Activated CD4-positive, CD25-positive, alpha-beta regulatory T cell treated with anti-CD3 and anti-CD28 coated beads, Interleukin-2, amount 50 U/mL, for 24 hours (primary cell): ENCODE measurements at places on chromosomes 11 and 22.
A peak's percentile ranks its signal among the peaks of the same experiment; 100 is the strongest.

- no peak for ATAC-seq
These were observed 55.4 kb downstream of the PDE2A start for GRCh38 chr11:72618803-72619202.

DNA sequence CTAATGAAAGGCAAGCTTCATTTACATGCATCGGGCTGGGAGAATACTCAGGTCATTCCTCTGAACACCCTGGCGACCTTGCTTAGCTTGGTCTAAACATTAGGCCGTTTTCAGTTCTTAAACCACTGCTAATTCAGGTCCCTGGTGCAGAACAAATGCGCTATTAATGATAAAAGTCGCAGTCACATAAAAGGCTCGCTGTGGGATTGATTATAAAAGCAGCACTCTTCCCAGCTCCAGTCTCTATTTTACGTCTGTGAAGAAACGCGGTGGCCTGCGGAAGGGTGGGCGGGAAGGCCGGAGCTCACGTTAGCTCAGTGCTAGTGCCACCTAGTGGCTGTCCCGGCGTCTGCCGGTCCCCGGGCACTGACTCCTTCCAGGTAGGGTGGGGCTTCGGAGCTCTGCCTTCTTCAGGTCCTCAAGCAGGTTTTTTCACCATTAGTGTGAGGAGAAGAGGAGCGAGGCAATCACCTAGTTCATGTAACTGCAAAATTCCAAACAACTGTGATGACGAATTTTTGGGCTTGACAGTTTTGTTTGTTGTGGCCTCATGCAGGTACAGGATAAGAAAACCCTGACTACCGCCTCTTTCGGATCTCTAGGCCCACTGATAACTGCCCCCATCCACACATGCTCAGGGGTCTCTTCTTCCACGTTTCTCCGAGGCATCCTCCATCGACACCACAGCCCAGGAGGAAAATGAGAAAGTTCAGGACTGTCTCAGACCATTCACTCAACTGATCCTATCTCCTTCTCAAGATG is 66.5 kb upstream of the CLMP start:
- ATAC-seq: peak; percentile 69

DNA sequence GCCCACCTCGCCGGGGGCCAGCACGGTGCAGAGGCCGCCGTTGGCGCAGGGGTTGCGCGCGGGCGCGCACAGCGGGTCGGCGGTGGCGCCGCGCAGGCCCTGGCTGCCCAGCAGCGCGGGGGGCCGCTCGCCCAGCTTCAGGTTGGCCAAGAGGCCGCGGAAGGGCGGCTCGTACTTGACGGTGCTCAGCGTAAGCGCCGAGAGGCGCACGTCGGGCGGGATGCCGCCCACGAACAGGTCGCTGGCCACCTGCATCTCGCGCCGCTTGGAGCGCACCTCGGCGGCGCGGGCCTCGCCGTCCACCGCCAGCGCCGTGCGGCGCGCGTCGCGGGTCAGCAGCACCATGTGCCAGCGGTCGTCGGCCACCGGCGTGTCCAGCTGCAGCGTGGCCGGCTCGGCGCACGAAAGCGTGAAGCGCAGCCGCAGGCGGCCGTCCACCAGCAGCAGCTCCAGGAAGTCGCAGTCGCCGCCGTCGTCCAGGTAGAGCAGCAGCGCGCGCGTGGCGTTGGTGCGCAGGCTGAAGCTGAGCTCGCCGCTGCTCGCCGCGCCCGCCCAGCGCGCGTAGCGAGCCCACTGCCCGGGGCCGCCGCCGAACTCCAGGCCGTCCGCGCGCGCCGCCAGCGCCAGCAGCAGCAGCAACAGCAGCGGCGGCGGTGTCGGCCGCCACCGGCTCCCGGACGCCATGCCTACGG is 9.8 kb downstream of the NRXN2 start:
- ATAC-seq: no peak

DNA sequence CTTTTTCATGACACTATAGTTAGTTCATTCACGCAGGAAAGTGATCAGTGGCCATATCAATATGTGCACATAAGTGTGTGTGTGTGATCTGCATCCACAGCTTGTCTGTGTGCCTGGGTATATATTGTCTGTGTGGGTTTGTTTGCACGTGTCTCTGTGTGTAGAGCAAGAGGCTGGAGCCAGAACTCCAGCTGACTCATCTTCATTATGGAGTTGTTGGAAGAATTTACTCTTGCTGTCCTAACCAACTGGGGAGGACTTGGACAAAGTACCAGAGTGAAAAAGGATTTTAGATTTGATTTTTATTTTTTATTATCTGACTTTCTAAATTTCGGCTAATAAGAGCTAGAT is 63.9 kb downstream of the TP53I11 start:
- no peak for ATAC-seq

DNA sequence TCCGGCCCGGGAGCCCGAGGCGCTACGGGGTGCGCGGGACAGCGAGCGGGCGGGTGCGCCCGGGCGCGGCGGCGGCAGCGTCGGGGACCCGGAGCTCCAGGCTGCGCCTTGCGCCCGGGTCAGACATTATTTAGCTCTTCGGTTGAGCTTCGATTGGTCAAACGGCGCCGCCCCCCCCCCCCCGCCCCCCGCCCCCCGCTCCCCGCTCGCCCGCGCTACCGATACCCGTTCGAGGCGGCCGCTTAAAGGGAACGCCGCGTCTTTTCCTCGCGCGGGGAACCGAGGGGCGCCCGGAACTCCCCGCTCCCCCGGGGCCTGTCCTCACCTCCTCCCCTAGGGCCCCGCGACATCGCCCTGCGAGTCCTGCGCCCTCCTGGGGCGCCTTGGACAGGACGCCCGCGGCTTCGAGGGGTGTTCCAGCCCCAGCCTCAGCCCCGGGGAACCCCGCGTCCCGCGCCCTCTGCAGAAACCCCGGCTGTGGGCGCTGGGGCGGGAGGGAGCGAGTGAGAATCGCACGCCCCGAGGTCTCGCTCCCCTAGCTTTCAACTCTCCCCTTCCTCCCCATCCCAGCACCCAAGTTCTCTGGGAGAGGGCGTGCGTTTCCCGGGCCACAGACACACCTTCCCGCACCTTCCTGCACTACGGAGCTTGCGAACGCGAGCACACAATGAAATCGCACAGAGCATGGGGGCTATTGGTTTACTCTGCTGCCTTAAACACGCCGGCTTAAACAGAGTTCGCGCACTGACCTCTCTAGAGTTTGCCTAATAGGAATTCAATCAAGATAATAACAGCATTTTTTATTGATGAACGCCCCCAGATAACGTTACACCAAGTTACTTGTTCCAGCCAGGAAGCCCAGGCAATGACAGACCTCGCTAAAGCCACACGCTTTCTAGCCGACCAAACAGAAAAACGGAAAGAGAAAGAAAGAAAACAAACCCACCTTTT is at the start of gene BDNF:
Gene BDNF, minus strand, starts transcription at position 105 of the 951 bp plus-strand sequence. CDS start 41,891 bp downstream, outside the sequence.
- peak; percentile 36 for ATAC-seq

DNA sequence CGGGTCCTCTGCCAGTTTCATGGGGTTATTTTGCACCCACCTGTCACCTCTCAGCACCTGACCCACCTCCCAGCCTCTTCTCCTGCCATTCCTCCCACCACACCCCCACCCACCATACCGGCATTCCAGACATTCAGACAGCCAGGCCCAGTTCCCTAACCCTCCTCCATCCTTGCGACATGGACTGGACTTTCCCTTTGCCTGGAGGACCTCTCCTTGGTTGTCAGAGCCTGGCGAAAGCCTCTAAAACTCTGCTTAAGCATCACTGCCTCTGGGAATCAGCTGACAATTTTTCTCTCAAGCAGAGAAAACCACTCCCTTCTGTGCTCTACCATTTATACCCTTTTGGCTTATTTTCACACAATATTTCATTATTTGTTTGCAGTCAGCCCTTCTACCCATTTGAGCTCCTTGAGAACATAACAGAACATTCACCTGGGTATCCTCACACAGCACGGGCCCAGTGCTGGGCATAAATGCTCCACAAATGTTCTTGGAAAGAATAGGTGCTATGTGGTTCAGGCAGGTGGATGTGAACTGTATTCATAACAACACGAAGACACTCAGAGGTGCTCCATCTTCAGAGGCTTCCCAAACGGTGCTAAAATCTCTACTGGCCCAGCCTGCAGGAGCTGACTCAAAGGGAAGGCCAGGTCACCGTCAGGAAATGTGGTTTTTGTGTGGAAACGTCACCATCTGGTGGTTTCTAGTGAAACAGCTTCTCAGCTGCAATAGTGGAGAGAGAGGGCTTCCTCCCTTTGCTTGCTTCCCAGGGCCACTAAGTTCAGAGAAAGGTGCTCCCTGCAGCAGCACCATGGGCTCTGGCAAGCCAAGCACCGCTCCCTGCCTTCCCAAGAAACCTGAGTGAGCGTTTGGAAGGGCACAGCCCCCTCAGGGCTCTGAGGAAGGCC is 10.4 kb downstream of the SPATA19 start:
- no peak for ATAC-seq

- ATAC-seq: no peak
These were observed 2.8 kb downstream of the OR52A1 start for GRCh38 chr11:5151713-5152153.

DNA sequence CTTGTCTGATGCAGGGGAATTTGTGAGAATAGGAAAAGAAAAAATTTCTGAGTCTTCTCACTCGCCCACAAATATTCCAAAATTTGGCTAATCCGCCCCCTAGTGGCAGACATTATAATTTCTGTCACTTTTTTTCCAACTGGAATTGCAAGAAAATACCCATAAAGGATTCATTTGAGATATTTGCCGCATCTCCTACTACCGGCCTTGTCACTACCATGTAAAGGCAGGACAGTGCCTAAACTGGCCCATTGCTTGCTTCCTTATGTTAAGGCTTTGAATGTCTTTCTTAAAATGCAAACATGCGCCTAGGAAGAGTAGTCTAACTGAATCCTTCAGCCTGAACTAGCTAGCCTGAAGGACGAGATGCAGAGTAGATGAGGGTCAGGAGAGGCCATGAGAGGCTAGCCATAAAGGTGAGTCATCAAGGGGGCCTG is 9.3 kb upstream of the CEP295 start:
- ATAC-seq: no peak

GRCh38 chr11:58919561-58919960 is 19.7 kb upstream of the GLYATL1 start:
- ATAC-seq: no peak

- no peak for ATAC-seq
These were observed 69.6 kb downstream of the MED15 start for GRCh38 chr22:20577045-20577444.

DNA sequence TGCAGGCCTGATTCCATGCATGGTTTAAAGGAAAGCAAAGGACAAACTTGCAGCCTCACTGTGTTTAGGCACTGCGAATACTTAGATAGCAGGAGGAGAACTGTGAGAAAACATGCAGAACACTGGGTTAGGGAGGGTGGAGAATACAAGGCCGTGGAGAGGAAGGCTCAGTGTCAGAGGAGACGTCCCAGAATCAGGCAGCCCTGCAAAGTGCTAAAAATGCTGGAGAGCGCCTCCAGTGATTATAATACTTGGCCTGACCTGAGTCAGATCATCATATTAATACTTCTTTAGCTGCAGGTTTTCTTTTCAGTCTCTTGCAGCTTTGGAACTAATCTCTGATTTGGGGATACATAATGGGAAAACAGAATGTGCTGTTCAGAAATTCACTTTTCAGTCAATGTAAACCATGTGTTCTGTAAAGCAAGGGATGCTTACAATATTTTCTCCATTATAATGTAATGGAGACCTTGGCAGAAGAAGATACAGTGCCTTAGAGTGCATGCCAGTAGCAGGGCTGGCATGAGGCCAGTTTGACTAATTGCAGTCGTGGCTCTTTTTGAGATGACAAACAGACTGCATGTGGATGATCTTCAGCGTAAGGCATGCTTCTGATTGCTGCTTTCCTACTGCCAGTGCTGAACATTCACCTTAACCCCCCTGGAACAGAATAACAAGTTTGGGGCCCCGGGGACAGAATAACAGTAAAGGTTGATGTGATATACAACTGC is 16.8 kb downstream of the EXT2 start:
- ATAC-seq: no peak

DNA sequence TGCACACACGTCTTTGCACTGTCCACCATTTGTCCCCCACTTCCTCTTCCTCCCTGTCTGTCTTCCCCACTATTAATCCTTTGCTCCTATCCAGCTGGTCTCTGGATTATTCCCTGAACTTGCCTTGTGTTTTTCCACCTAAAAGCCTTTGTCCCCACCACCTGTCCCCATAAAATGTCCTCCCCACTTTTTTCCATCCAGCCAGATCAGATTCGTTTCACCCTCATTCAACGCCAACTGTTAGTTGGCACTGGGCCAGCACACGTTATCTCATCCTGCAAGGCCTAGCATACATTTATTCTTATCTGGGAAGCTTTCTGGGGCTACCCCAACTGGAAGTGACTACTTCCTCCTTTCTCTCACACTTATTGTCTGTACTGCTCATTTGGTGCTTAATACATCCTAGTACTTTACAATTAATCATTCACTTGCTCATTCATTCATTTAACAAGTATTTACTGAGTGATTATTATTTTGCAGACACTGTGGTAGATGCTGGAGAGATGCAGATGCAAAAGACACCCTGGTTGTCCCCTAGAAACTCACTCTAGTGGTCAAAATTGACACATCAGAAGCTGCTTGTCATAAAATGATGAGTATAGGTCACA is 96.2 kb downstream of the RASSF10 start:
- no peak for ATAC-seq
